ENCODE measurements at places on chromosomes 16 and 17.
A peak's percentile ranks its signal among the peaks of the same experiment; 100 is the strongest.

DNA sequence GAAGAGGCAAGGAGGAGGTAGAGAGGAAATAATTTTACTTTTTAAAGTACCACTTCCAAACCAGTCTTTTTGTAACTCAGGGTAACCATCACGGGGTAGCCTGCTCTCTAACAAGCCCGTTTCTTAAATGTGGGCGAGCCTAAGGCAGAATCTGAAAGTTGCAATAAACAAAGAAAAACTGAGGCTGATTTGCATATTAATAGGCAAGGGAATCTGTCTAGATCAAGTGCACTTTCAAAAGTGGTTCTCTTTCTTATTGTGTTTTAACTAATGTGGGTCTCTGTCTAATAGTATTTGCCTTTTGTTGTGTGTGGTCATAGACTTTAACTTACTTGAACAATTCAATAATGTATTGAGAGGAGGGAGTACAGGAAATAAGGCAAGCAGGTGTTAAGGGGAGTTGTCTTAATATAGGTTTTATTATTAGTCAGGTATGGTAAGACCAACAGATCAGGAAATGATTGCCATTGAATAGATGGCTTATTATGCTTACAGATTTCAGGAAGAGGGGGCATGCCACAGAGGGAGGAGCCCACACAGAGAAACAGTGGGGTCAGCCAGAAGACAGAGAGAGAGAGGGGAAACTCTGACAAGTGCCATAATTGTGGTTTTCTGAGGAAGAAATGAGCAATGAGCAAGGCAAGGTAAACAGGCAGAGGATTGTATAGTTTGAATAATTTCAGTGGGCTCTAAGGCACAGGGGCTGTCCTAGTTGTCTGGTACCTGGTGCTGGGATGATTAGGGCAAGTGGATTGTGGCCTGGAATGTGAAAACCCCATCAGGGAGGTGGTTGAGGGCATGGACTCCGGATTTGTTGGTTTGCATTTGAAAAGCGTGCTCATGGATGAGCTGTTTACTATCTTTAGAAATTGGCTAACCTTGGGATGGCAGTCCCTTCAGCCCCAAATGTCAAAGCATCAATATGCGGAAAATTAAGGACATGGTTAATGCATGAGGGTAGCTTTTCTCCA lies 237.2 kb downstream of the TOX3 start:
- no peak for DNase-seq

DNA sequence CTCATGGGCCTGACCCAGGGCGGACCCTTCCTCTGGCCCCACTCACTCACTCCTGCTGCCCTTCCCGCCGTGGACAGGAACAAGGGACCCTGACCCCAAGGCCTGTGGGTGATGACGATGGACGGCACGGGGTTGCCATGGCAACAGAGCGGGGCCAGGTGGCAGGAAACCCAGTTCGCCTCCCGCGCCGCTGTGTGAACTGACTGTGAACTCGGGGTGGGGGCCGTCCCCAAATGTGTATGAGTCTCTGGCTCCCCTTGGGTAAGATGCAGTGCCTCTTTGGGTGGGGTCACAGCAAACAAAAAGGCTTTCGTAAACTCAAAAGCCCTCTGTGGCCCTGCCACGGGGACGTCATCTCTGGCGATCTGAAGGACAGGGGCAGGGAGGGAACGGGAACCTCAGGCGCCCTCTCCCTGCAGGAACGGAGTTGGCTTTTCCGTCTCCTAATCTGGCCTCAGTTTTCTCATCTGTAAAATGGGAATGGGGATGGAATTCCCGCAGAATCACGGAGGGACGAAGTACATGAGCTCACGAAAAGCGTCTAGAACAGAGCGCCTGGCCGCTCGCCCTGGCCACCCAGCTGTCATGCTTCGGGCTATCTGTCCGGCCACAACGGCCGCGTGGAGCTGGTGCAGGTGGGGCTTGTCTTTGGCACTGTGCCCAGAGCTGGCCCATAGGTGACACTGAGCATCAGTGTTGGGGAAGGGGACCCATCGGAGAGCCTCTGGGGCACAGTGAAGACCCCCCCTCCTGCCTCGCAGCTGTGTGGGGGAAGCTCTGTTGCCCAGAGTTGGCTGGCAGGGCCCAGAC lies 44.9 kb upstream of the PABPN1L start:
- no peak for DNase-seq

DNA sequence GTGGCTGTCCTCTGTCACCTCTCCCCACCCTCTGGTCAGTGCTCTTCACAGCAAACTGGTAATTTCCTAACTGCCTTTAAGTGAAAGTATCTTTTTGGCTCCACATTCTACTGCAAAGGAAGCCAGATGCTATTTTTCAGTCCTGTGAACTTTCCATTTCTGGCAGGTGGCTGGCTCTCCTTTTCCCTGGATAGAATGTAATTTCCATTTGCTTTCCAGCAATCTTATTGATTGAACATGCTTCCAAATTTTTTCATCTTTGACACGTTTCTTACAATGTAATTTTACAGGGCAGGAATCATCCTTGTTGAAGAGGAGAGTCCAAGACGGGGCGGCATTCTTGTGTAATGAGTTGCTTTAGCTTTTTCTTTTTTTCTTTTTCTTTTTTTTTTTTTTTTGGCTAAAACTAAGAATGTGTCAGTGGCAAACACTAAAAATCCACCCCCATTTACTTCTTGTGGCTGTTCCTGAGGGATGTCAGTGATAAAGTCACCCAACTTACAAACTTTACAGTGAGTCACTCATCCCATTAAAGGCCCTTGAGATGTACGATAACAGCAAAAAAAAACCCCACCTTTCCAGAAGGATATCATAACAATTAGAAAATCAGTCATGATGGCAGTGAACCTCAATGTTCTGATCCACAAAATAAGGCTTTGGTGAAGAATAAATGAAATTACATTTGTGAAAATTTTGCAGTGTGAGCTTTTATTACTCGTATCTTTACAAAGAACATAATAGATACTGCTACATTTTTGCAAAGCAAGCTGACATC lies 29.4 kb upstream of the PRKCA start:
- DNase-seq = no peak

DNA sequence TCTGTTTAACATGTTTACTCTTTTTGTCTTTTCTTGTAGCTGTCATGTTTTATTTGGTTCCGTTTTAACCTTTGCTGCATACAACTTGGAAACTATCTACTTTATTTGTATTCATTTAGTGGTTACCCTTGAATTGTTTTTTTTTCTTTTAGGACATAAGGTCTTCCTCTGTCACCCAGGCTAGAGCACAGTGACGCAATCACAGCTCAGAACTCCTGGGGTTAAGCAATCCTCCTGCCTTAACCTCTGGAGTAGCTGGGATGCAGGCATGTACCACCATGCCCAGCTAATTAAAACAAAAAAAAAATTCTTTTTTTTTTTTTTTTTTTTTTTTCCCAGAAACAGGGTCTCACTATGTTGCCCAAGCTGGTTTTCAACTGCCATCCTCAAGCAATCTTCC lies 29.8 kb upstream of the USP43 start:
- no peak for DNase-seq

DNA sequence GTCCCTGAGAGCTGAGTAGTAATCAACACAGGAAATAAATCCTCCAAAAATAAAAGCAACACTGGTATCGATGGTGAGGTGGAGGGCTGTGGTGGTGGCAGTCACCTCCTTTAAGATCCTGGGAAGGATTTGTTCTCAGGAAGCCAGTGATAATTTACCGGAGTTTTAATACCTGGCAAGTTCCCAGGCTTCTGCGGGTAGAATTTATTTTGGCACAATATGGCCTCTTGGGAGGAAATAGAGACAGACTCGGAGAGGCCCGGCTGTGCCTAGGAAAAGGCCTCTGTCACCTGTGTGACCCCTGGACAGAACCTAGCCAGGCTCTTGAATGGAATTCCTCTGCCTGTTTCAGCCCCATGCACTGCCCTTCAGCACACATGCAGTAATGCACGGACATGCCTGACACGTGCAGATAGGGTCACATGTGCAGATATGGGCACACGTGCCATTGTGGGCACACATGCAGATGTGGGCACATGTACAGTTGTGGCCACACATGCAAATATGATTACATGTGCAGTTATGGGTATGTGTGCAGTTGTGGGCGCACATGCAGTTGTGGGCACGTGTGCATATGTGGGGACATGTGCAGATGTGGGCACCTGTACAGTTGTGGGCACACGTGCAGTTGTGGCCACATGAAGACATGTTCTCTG lies 33.5 kb downstream of the MGAT5B start:
- no peak for DNase-seq

DNA sequence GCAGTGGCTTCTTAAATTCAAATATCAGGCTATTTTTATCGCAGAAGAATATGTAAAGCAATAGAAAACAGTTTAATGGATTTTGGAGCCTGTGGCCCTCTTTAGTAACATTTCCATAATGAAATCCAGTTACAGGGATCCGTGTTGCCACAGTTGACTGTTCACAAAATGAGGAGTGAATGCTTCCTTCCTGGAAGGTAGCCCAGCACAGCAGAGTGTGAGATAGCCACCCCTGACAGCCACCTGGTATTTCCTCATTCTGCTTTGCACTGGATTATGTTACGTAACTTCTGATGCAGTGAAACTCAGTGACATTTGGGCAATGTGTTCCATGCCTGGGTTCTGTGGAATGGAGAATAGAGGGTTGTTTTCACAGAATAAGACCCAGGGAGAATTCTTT lies 517.2 kb downstream of the RBFOX1 start:
- no peak for DNase-seq

DNA sequence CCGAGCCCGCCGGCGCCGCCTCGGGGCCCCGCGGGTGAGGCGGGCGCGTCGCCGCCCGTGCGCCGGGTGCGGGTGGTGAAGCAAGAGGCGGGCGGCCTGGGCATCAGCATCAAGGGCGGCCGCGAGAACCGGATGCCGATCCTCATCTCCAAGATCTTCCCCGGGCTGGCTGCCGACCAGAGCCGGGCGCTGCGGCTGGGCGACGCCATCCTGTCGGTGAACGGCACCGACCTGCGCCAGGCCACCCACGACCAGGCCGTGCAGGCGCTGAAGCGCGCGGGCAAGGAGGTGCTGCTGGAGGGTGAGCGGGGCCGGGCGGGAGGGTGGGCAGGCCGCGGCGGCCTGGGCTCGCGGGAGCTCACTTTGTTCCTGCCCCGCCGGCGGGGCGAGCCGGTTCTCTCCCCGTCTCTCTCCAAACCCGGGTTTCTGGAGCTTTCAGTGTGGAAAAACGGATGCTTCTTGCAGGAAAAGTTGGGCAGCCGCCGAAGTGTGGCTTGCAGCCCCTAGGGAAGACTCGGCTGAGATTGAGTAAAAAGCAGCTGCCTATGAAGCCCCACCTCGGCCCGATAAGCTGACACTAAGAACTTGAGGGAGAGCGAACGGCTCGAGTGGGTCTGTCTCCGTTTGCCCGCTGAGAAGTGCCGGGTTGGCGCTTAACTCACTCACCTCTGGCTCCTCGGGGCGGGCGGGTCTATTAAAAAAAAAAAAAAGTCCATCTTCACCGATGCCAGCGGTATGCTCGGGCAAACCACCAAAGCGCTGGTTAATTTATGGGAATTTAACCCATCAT lies 677 bp downstream of the SNTB2 start:
- no peak for DNase-seq

GRCh38 chr17:68432086-68432864 lies 25.0 kb downstream of the WIPI1 start:
- no peak for DNase-seq

- no peak for DNase-seq
Measured at GRCh38 chr17:39631403-39631802, 4.7 kb downstream of the PPP1R1B start.

GRCh38 chr17:81794509-81794908 lies 9.4 kb upstream of the GCGR start:
- no peak for DNase-seq

DNA sequence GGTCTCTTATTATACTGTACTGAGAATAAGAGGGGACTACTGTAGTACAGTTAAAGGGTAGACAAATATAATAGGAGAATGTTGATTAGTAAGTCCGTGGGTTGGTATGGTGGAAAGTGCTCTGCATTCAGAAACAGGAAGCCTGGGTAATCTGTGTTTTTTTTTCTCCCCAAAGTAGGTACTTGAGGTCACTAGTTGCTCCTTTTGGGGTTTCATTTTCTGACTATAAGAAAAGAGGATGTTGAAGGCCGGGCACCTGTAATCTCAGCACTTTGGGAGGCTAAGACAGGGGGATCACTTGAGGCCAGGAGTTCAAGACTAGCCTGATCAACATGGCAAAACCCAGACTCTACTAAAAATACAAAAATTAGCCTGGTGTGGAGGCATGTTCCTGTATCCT lies 42.0 kb upstream of the MMD start:
- no peak for DNase-seq

- DNase-seq = peak; percentile 93
Measured at GRCh38 chr16:57757326-57757786, 21.8 kb downstream of the KATNB1 start.

DNA sequence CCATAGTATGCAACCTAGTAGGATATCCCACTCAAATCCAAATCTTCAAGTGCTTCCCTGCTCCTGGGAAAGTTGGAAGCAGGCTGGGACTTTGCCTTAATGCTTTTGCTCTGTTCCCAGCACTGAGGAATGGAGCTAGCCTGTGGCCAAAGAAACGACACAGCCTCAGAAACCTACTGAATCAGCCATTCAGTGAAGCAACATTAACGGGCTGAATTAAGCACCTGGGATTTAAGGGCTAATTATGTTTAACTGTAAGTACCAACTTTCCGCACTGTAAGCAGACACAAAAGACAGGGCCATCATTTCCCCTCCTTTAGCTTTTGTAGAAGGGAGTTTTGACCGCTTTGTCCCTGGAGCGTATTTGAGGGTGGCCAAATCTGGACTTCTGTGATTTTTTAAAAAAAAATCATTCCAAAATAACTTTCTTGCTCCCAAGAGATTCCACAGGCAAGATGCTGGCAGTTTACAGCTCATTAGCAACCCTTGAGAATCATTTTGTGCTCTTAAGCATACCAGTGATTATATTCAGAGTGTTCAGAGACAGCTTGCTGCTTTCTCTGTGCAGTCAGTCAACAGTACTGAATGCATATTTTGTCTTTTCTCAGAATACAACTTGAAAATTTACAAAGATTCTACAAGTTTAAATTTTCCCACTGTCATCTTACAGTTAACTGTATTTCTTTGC lies 17.6 kb upstream of the NOL11 start:
- no peak for DNase-seq

DNA sequence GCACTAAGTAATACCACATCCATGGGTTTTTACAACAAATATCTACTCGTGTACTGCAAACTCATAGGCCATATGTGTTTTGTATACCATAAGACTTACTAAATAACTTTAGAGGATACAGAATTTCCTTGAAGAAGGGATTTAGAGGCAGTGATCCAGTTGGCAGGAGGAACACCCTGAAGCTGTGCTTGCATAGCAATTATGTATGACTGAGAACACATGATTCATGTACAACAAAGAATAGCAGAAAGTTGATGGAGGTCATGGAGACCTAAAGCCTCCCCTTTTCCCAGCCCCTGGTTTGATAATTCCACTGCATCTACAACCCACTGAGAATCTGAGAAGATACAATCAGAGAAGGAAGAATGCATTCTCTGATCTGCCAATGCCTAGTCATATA lies 83.8 kb upstream of the PMFBP1 start:
- no peak for DNase-seq

GRCh38 chr17:72900654-72900971 lies 191.9 kb downstream of the SLC39A11 start:
- DNase-seq = no peak

All from stimulated activated CD4-positive, alpha-beta T cell treated with anti-CD3 and anti-CD28 coated beads, TNF-alpha, amount 100 ng/mL, for 1 hour (primary cell).